ENCODE measurements at places on chromosomes 11 and 22. TPM values are rescaled to one million over a fixed set of nuclear protein-coding genes. Genes with fewer than 3 reads are reported as not detected.

The TUB gene
- 24.5 TPM for polyA plus RNA-seq

The NRGN gene
- 24.4 TPM for polyA plus RNA-seq

The OR6A2 gene
- polyA plus RNA-seq, result not detected

The HEPHL1 gene
- 0.14 TPM for polyA plus RNA-seq

The OR5AN1 gene
- not detected for polyA plus RNA-seq

The PPP1CA gene
- 159 TPM for polyA plus RNA-seq

- no peak for DNase-seq
Measured at GRCh38 chr11:65867284-65868071, 5.1 kb downstream of the EFEMP2 start.

DNA sequence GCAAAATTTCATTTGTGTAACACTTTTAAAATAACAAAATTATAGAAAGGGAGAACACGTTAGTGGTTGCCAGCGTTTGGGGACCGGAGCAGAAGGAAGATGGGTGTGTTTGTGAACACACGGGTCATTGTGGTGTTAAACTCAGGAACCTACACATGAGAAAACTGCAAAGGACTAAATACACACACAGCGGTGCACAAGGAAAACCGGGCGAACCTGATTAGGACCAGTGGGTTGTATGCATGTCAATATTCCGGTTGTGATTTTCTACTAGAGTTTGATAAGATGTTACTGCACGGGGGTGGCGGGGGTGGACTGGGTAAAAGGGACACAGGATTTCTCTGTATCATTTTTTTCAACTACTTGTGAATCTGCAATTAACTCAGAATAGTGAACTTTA lies 351.2 kb downstream of the OPCML start:
- DNase-seq, result no peak

- peak; percentile 68 for DNase-seq
Measured at GRCh38 chr11:3841426-3842350, 929 bp upstream of the RHOG start.

DNA sequence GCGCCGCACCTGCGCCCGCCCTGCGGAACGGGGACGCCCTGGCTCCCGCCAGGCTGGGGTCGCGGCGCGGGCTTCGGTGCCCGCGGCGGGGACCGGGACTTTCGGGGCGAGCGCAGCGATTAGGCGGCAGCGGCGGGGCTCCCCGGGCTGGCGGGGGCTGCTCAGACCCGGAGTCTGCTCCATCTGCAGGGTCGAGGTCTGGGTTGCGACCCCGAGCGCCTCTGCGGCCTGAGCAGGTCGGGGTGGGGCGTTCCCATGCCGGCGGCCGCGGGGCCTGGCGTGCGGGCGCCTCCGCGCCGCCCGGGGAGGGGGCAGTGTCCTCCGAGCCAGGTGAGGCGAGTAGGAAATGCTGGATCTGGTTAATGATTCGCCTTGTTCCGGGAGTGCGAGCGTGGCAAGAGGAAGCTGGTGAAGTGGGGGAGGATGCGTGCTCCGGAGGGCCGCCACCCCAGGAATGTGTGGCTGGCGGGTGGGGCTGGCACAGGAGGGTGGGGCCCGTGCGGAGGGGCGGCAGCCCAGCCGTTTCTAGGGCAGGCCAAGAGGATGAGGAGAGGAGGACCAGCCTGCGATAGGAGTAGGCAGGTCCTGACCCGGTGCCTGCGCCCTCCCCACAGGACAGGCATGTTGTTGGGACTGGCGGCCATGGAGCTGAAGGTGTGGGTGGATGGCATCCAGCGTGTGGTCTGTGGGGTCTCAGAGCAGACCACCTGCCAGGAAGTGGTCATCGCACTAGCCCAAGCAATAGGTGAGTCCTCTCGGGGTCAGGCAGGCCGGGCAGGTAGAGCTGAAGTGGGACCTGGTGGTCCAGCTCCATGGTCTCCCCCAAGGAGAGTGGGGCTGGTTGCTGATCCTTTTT lies 606 bp downstream of the RASSF7 start:
- no peak for DNase-seq

GRCh38 chr11:77467993-77468392 lies 5.9 kb downstream of the PAK1 start:
- DNase-seq, result no peak

DNA sequence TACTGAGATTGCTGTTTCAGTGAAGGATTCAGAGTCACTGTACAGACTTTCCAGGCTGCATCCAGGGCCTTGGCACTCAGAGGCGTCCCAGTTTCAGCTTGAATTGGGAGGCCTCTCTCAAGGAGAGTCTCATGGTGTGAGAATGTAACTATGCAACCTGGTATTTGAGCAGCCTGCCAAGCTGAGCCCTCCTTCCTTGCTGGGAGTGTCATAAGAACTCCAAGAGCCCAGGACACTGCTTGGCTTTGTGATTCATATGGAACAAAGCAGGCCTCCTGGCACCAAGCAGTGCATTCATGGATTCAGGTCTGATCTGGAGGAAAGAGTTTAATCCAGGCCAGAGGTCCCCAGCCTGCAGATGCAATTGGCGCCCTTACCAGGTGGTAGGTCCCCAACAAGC lies 171.7 kb downstream of the DBX1 start:
- DNase-seq, result no peak

GRCh38 chr11:96112192-96113128 lies 188.6 kb upstream of the MTMR2 start:
- DNase-seq, result no peak

- DNase-seq, result peak; percentile 44
Measured at GRCh38 chr22:43377896-43378704, 33.7 kb upstream of the MPPED1 start.

DNA sequence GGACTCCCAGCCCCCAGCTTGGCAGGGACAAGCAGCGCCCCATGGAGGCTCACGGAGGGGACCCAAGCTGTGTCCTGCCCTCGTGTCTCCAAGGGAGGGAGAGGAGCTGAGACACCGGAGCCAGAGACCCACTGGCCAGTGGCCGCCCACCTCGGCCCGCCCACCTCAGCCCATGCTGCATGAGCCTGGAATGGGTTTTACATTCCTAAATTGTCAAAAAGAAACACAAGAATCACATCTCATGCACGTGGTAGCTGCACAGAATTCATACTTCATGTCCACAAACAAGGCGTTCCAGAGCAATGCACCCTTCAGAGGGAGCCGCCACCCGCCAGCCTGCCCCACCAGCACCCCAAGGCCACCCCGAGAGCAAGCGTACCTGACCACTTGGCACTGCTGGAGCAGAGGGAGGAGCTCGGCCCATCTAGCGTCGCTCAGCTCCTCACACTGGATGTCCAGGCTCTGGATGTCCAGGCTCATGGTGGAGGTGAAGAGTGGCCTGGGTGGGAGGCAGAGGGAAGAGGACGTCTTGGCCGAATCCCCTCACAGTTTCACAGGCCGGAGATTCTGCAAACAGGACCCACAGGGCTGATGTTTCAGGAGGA lies 5.3 kb downstream of the RNH1 start:
- no peak for DNase-seq

- no peak for DNase-seq
Measured at GRCh38 chr11:13878077-13878476, 84.4 kb upstream of the SPON1 start.

GRCh38 chr11:34027516-34028408 lies 23.8 kb upstream of the CAPRIN1 start:
- no peak for DNase-seq

DNA sequence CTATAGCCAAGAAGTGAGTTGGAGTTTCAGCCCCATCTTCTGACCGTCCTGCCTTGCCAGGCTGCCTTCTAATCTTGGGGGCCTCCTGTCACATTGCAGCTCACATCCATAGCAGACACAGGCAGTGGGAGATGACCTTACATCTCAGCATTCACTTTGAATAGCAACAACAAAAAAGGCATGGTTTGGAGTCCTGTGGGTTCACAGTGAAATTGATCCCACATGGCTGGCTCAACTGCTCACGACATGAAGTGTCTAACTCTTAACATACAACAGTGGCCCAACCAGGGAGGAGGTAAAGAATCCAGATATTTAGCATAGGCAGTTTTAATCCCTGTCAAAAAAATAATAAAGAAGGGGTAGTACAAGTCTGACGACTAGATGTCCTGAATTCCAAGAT lies 38.1 kb downstream of the DBX1 start:
- DNase-seq, result no peak

DNA sequence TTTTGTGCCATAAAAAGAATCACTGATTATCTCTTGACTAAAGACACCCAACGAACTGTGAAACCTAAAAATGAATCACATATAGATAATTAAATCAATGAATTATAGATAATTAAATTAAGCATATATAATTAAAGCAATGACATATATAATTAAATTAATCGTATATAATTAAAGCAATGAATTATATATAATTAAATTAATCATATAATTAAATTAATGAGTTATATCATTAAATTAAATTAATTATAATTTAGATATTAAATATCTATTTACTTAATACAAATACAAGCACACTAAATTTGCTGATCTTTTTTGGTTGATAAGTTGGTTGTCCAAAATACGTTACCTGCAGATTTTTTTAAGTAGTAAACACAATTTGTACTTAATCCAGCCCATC lies 30.9 kb downstream of the POU2AF1 start:
- no peak for DNase-seq

GRCh38 chr22:39174498-39175352 lies 22.2 kb upstream of the CBX7 start:
- DNase-seq, result peak; percentile 90

- DNase-seq, result no peak
Measured at GRCh38 chr22:39206491-39206890, 38.3 kb downstream of the PDGFB start.

DNA sequence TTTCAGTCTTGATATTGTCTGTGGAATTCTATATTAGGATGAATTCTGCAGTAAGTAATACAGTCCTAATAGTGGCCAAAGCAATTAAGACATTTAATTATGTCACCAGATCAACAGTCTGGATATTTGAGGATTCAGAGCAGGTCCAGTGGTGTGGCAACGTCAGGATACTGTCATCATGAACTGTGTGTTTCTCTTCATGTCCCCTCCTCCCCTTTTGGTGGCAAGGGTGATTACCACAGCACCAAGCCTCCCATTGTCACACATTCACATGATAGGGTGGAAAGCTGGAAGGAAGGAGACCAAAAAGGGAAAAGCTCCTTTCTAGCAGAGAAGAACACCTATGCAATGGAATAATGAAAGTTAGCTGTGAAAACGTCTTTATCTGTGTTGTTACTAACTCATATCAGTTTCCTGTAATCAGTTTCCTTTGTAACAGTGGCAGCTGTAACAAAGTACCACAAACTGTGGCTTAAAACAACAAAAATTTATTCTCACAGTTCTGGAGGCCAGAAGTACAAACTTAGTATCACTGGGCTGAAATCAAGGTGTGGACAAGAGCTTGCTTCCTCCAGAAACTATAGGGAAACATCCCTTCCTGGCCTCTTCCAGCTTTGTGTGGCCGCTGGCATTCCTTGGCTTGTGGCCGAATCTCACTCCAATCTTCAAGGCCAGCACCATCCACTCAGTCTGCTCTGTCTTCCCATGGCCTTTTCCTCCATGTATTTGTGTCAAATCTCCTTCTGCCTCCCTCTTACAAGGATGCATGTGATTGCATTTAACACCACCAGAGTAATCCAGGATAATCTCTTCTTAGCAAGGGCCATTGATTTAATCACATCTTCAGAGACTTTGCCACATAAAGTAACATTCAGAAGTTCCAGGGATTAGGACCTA lies 6.5 kb upstream of the RBM14 start:
- no peak for DNase-seq

DNA sequence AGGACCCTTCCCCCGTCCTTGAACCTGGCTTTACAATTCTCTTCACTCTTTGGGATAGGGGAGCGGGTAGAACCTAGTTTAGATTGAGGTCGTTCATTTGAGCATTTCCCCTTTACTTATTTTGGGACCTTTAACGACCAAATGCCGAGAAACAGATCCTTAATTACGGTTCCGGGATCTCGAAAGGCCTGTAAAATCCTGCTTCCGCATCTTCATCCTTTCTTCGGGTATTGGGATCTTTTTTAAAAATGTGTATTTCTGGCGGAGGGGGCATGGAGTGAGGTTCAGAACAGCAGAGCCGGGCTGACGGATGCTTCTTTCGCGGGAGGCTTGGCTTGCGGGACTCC lies 395 bp upstream of the HIPK3 start:
- peak; percentile 39 for DNase-seq

- DNase-seq, result no peak
Measured at GRCh38 chr11:2903672-2904011, 18.1 kb upstream of the CDKN1C start.

- DNase-seq, result no peak
Measured at GRCh38 chr11:108866781-108867180, 201.9 kb downstream of the DDX10 start.

DNA sequence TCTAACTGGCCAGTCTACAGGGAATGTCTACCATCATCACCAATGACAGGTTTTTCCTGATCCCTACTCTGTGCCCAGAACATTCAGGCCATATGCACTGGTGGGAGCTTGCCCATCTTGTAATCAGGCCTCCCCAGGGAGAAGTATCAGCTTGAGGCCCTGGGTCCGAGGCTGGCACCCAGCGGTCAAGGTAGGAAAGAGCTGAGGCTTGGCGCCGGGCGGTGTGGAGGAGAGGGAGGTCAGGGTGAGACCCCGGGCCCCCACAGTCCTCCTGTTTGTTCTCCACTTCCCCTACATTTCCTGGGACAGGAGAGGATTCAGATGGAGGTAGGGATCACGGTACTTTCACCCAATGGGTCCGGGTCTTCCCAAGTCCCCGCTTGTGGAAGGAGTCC lies 15.5 kb downstream of the TSKU start:
- no peak for DNase-seq

DNA sequence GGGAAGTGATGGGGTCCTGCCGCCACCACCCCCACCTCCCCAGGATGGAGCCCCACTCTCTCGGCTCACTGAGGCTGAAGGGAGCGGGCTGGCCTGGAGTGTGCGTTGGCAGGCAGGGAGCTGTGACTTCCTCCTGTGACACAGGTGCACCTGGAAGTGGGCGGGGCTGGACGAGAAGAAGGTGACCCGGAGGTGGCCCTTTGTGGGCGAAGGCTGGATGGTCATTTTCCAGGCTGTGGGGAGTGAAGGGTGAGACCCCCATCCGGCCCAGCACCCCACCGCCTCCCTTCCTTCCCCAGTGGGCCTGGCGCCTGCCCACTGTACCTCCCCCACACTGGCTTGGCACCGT lies 15.3 kb downstream of the IL17REL start:
- no peak for DNase-seq

DNA sequence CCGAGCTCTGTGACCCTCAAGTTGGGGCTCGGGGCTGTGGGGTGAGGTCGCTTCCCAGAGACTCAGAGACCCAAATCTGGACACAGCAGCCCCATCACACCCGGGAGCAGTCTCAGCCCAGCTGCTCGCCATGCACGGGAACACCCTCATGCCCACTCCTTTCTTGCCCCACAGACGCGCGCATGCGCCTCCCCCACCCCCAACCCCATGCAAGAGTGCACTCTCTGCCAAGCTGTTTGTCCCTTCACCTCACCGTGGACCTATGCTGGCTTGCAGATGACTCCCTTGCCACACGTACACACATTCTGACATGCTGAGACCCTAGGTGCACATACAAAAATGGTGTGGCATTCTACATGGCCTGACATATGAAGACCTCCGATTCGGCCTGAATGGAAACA lies 478 bp upstream of the CD248 start:
- DNase-seq, result no peak

- no peak for DNase-seq
Measured at GRCh38 chr11:104524254-104524653, 360.3 kb upstream of the PDGFD start.

GRCh38 chr11:3867209-3868091 lies 12.0 kb downstream of the STIM1 start:
- no peak for DNase-seq

All from right renal cortex interstitium (tissue), 3 donors.